ENCODE measurements at places on chromosomes 5 and 9.

DNA sequence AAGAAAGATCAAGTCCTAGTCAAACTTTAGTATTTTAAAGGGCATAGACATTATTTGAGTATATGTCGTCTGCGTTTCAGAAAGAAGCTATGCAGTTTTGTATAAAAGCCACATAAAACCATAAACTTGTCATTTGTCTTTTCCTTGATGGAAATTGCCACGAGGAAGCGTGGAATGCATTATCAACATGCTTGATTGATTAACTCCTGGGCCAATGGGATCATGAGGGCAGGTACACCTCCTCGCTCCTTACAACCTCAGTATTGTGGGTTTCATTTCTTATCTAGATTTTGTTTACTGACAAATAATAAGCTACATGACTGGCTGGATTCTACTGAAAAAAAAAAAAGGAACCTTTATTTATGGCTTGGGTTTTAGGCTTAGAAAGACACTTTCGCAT lies 122.5 kb upstream of the RFX3 start:
- no peak for DNase-seq

DNA sequence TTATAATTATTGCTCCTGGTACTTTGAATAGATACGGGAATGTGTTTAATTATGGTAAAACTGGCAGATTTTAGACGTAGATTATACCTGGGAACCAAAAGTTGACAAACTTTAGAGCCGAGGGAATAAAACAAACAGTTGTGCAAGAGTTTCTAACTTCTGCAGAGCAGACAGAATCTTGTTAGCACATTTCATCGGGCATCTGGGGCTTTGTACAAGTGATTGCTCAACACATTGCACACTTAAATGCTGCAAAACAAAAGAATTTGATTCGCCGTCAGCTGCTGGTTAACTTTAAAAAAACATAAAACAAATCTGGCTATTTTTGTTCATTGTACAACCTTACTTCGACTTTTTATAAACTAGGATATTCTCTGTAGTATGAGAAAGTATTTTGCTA lies 398.1 kb downstream of the MAN2A1 start:
- DNase-seq: no peak

- DNase-seq: no peak
Observed at GRCh38 chr5:116097301-116097700, 12.5 kb downstream of the COMMD10 start.

- no peak for DNase-seq
Observed at GRCh38 chr5:79792463-79792862, 102.8 kb downstream of the CMYA5 start.

- DNase-seq: no peak
Observed at GRCh38 chr9:71944754-71945375, 33.4 kb downstream of the C9orf85 start.
